RPMI7951 (cell line): ENCODE measurements at places on chromosomes 4 and X. TPM values are rescaled to one million over a fixed set of nuclear protein-coding genes. Genes with fewer than 3 reads are reported as not detected.

ENAM gene
- total RNA-seq = not detected in 2 replicates

SYTL4 gene
- 0.88 and 1.3 TPM in 2 replicates for total RNA-seq

TCP11X2 gene
- not detected in 2 replicates for total RNA-seq

MAGEA11 gene
- total RNA-seq = 23.4 and 23.6 TPM in 2 replicates

DRD5 gene
- not detected in 2 replicates for total RNA-seq

EMD gene
- 27.6 and 29.8 TPM in 2 replicates for total RNA-seq

CYTL1 gene
- 24.4 and 24.6 TPM in 2 replicates for total RNA-seq

HTN1 gene
- not detected in 2 replicates for total RNA-seq

DNA sequence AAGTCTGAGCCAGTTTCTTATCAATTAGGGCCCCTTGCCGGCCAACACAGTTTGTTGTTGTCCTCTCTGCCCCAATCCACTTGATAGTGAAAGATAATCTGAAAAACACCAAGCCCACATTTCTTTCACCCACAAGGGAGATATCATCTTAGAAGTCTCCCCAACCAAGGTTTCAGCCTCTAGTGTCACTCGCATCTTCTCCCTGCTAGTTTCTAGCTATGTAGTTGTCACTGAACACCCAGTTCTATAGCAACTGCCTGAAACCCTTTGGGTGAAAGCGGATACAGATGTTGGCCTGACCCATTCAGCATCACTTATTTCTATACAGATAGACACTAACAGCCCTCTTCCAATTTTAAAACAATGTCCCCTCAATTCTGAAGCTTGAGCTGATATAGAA, 116.3 kb downstream of the BMP15 start:
- no peak for DNase-seq

DNA sequence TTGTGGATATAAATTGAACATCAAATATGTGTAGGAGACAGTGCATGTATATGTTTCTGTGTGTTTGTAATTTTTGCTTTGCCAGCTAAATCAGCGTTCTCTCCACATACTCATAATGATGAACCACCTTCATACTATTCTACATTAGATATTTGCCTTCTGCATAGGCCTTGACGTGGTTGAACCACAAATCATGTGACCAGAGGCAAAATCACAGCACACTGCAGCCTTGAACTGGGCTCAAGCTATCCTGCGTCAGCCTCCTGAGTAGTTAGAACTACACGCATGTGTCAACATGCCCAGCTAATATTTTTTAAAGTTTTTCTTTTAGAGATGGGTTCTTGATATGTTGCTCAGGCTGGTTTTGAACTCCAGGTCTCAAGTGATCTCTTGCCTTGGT, 9.5 kb downstream of the UBQLN2 start:
- no peak for DNase-seq

DNA sequence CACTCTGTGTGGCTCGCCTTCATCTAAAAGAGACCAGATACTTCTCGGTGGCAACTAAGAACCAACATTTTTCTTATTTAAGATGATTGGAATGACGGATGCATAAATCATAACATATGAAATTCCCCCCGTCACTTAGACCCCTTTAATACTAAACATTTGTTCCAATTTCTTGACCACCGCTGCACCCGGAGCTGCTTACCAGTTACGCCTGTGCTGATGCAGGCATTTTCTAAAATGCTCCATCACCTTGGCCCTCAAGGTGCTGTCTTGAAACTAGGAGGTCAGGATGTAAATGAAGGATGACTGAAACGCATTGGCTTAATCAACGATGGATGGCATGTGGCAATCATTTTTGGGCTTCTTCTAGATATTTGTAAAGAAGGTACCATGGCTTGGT, 130.0 kb downstream of the CPZ start:
- DNase-seq = no peak

- no peak for DNase-seq
Measured at GRCh38 chrX:34893741-34894140, 48.9 kb upstream of the FAM47B start.

DNA sequence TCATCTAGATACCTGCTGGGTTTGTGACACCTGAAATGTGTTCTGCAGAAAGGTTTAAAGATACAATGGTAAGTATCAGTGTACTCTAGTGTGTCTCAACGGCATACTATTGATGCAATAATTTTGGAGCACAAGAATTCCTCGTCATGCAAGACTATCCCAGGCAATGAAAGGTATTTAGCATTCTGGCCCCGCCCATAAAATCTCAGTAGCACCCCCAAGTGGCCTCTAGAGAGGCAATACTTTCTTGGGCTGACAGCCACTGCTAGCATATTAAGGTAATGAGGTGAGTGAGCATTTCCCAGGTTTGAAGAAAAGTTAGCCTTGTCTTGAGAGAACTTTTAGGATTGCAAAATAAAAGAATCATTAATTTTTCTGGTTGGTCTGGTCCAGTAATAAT, 24.0 kb downstream of the TAB3 start:
- DNase-seq = peak; percentile 4

DNA sequence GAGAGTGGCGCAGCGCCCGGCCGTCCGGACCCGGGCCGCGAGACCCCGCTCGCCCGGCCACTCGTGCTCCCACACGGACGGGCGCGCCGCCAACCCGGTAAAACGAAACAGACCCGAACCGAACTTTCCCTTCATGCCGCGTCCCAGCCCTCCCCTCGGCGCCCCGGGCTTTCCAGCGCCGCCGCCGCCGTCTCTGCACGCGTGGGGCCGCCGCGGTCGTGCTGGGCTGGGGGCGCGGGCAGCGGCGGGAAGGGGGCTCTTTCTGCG, 222 bp downstream of the SMAD1 start:
- no peak for DNase-seq

- no peak for DNase-seq
Measured at GRCh38 chr4:174867903-174868302, 38.9 kb upstream of the GLRA3 start.

GRCh38 chrX:9456250-9457074, 8.4 kb upstream of the TBL1X start:
- DNase-seq = no peak

GRCh38 chrX:10756441-10756840, 136.1 kb upstream of the MID1 start:
- DNase-seq = peak; percentile 77

- peak; percentile 38 for DNase-seq
Measured at GRCh38 chr4:123325241-123325681, 71.3 kb upstream of the SPRY1 start.

DNA sequence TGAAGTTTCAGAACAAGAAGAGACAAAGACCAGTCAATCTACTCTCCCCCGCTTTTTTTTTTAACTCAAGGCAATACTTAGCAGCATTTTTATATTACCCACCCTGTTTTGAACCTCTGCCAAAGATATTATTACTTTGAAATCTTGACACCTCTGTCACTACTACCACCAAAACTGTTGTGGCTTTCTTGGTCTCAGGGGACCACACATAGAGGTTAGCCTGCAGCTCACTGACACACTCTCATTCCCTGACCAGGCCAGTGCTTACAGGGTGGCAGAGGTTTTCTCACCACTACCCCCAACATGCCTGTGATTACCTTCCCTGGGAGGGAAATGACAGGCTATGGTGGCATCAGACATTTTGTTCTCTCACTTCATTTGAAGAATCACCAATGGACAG, 137.4 kb upstream of the STIM2 start:
- no peak for DNase-seq

GRCh38 chrX:96372313-96373046, 312.2 kb upstream of the DIAPH2 start:
- peak; percentile 35 for DNase-seq

GRCh38 chrX:30217465-30217864, 2.1 kb downstream of the MAGEB2 start:
- DNase-seq = no peak

DNA sequence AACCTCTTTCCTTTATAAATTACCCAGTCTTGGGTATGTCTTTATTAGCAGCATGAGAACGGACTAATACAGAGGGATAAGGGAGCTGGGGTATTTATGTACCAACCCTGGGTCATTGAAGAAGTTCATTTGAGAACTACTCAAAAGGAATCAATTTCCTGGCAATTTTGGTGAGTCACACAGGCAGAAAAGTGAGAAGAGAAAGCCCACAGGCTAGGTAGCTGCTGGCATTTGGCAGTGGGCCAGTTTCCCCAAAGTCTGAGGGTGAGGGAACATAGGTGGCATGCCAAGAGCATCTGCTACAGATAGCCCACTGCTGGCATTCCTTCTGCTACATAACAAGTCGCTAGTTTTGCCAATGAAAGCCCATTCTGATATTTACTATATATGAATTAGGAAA, 411.2 kb downstream of the MID1IP1 start:
- peak; percentile 54 for DNase-seq

GRCh38 chrX:109889289-109890006, 113.5 kb upstream of the TMEM164 start:
- peak; percentile 6 for DNase-seq

GRCh38 chr4:101259876-101260275, 87.5 kb downstream of the PPP3CA start:
- no peak for DNase-seq

- DNase-seq = peak; percentile 58
Measured at GRCh38 chr4:138875891-138876608, 139.5 kb upstream of the NOCT start.

GRCh38 chr4:4913628-4914027, 54.2 kb downstream of the MSX1 start:
- no peak for DNase-seq

DNA sequence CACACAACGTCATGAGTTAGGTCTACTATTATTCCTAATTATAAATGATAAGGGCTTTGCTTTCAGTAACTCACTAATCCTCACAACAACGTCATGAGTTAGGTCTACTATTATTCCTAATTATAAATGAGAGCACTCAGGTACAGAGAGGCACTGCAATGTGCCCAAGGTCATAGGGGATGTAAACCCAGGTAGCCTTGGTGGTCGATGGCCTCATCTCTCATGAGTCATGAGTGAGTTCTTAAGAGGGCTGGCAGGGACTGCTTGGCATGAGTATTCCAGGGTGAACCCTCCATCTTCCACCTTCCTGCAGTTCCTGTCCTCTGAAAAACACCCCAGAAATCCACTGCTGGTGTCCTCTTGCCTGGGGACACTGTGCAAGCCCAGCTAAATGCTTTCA, 317.1 kb downstream of the STK32B start:
- peak; percentile 22 for DNase-seq

GRCh38 chr4:79455216-79455615, 47.2 kb upstream of the GK2 start:
- DNase-seq = no peak

DNA sequence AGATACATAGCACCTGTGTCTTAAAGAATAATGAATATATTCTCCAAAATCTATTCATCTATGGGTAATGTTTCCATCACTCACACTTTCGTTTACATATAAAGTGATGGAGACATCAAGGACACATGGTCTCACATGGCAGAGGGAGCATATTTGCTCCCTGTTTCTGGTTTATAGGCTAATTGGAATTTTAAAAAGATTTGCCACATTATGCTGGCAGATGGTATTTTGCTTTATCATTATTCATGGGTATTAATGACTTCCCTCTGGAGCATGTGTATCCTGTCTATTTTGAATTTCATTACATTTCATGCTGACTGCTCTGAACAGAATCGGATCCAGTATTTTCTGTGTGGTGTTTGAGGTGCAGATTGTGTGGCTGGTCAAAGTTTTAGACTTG, 79.0 kb downstream of the PDGFRA start:
- no peak for DNase-seq

GRCh38 chr4:205097-205756, 80.9 kb downstream of the ZNF718 start:
- no peak for DNase-seq

DNA sequence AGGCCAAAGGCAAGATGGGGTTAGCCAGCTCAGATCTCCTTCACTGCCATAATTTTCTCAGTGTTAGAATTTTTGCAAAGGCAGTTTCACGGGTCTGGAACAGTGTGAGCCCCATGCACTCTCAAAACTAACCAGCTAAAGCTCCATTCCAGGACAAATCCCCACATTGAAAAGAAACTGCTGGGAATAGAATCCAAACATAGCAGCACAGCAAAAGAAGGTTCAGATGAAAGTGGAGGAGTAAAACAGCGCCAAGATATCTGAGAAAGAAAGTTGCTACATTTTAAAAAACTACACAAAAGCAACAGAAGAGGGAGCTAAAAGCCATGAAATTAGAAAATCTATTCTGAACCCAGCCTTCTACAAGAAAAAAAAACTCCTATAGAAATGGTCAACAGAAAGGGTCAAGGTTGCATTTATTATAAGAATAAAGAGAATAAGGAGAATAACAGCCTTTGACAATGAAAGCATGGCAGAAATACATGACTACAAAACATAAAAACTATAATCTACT, 39.6 kb upstream of the SLC7A3 start:
- DNase-seq = peak; percentile 33

- no peak for DNase-seq
Measured at GRCh38 chr4:182221987-182222386, 21.2 kb upstream of the TENM3 start.

GRCh38 chrX:68163441-68163840, 269.9 kb downstream of the OPHN1 start:
- peak; percentile 5 for DNase-seq

GRCh38 chrX:80765220-80765625, 44.5 kb downstream of the BRWD3 start:
- DNase-seq = peak; percentile 64
